ENCODE measurements at places on chromosomes 16 and 17.

GRCh38 chr17:14144508-14144907 is 75.2 kb downstream of the COX10 start:
- peaks cover 29% of the 10 kb centered on the region for H3K36me3 ChIP-seq
- DNase-seq: no peak
- H3K27me3 ChIP-seq: no peaks in the 10 kb centered on the region
- peaks cover 15% of the 10 kb centered on the region for H3K4me1 ChIP-seq
- no peak overlapping the region for H3K27ac ChIP-seq
- no peak overlapping the region for H3K4me3 ChIP-seq

- H3K4me3 ChIP-seq: no peak overlapping the region
- H3K36me3 ChIP-seq: peaks cover 6% of the 10 kb centered on the region
- DNase-seq: no peak
- H3K27ac ChIP-seq: no peak overlapping the region
- no peaks in the 10 kb centered on the region for H3K4me1 ChIP-seq
- H3K27me3 ChIP-seq: no peaks in the 10 kb centered on the region
Observed at GRCh38 chr17:19673623-19674022, 25.1 kb downstream of the ALDH3A2 start.

GRCh38 chr17:50866950-50867362 is 802 bp upstream of the TOB1 start:
- peak overlapping the region; percentile 94 for H3K4me3 ChIP-seq
- H3K27me3 ChIP-seq: peaks cover 8% of the 10 kb centered on the region
- H3K4me1 ChIP-seq: peaks cover 45% of the 10 kb centered on the region
- DNase-seq: peak; percentile 62
- peaks cover 12% of the 10 kb centered on the region for H3K36me3 ChIP-seq

- H3K27ac ChIP-seq: no peak overlapping the region
- peaks cover 9% of the 10 kb centered on the region for H3K27me3 ChIP-seq
- DNase-seq: no peak
- peaks cover 3% of the 10 kb centered on the region for H3K4me1 ChIP-seq
Observed at GRCh38 chr17:8976638-8977037, 11.1 kb upstream of the PIK3R5 start.

- H3K27ac ChIP-seq: no peak overlapping the region
- no peak for DNase-seq
- no peaks in the 10 kb centered on the region for H3K36me3 ChIP-seq
- H3K4me3 ChIP-seq: no peak overlapping the region
- H3K27me3 ChIP-seq: peaks cover 26% of the 10 kb centered on the region
Observed at GRCh38 chr17:45940826-45941225, 46.5 kb downstream of the MAPT start.

DNA sequence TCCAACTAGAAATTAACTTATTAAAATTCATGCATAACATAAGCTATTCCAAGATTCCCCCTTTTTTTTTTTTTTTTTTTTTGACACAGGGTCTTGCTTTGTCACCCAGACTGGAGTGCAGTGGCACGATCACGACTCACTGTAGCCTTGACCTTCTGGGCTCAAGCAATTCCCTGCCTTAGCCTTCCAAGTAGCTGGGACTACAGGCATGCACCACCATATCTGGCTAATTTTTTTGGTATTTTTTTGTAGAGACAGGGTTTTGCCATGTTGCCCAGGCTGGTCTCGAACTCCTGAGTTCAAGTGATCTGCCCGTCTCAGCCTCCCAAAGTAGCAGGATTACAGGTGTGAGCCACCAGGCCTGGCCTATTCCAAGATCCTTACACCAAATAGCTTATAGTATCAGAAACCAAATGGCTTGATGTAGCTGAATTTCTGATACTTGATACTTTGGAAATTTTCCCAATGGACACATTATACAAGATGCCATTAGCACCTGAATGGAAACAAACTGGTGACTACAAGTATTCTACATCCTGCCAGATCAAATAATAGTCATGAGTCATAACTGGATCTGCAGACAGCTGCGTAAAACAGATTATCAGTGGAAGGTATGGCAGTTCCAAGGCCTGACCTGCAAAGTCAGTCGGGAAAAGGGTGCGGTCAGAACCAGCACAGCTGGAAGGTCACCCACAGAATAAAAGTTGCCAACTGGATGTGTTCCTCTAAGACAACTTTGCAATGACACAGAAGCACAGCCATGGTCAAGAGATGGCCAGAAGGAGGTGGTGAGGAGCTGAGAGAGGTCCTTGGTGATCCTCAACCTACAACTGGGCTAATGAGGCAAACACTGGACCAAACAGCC is 14.5 kb downstream of the TUBG1 start:
- H3K4me3 ChIP-seq: no peak overlapping the region
- DNase-seq: no peak
- no peak overlapping the region for H3K27ac ChIP-seq
- no peaks in the 10 kb centered on the region for H3K36me3 ChIP-seq
- peaks cover 2% of the 10 kb centered on the region for H3K27me3 ChIP-seq

DNA sequence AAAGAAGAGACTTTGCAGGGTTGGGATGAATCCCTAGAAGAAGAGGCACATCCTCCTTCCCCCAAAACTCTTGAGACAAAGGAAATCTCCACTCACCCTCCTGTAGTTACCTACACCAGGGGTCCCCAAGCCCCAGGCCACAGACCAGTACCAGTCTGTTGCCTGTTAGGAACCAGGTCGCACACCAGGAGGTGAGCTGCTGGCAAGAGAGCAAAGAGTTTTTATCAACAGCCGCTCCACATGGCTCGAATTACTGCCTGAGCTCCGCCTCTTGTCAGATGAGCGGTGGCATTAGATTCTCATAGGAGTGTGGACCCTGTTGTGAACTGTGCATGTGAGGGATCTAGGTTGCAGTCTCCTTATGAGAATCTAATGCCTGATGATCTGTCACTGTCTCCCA is 98.9 kb downstream of the CCT6B start:
- H3K4me1 ChIP-seq: peaks cover 10% of the 10 kb centered on the region
- no peak overlapping the region for H3K27ac ChIP-seq

DNA sequence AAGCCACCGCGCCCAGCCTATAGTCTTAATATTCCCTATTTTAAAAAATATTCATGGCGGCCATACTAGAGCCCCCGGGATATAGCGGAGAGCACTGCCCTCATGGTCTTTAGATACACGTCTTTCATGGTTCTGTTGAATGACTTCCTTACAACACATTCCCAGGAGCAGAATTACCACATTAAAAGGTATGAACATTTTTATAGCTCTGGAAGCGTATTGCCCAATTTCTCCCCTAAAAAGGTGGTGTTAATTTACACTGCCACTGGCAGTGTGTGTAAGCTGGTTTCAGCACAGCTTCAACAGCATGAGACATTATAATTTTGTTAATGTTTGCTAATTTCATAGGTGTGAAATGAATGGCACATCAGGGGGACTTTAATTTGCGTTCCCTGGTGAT is 19.0 kb downstream of the C17orf100 start:
- no peaks in the 10 kb centered on the region for H3K4me1 ChIP-seq
- H3K27me3 ChIP-seq: peaks cover 4% of the 10 kb centered on the region
- H3K36me3 ChIP-seq: no peaks in the 10 kb centered on the region
- DNase-seq: no peak

DNA sequence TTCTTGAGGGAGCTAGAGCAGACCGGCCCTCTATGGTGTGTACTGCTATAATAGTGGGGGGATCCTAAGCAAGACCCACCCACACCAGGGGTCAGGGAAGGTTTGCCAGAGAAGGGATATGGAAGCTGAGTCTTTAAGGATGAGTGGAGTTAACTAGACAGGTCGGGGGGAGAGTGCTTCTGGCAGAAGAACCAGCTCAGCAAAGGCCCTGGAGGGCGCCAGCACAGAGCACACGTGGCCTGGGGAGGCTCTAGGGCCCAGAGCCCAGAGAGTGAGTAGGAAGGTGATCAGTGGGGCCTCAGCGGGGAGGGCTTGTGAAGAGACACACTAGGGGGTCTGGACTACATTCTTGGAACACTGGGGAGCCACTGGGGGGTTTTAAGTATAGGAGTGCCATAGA is 21.1 kb downstream of the NGFR start:
- no peaks in the 10 kb centered on the region for H3K4me1 ChIP-seq
- H3K4me3 ChIP-seq: no peak overlapping the region
- no peaks in the 10 kb centered on the region for H3K36me3 ChIP-seq
- no peak overlapping the region for H3K27ac ChIP-seq
- H3K27me3 ChIP-seq: no peaks in the 10 kb centered on the region

DNA sequence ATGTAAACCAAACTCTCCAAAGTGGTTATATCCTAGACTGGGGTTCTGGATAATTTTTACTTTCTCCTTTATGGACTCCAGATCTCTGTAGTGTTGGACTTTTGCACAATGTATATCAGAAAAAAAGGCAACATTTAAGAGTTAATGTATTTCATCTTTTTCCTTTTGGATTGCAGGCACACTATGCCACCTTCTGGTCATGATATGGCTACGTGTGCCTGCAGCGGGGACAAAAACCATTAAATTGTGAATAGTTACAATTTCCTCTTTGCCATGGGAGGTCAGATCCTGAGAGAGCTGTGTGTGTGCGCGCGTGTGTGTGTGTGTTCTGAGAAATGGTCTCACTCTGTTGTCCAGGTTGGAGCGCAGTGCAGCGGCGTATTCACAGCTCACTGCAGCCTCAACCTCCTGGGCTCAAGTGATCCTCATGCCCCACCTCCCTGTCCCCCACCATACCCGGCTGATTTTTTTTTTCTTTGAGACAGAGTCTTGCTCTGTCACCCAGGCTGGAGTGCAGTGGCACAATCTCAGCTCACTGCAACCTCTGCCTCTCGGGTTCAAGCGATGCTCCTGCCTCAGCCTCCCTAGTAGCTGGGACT is 4.3 kb upstream of the SGF29 start:
- H3K27me3 ChIP-seq: peaks cover 3% of the 10 kb centered on the region
- peak overlapping the region; percentile 44 for H3K27ac ChIP-seq
- H3K4me1 ChIP-seq: peaks cover 4% of the 10 kb centered on the region

DNA sequence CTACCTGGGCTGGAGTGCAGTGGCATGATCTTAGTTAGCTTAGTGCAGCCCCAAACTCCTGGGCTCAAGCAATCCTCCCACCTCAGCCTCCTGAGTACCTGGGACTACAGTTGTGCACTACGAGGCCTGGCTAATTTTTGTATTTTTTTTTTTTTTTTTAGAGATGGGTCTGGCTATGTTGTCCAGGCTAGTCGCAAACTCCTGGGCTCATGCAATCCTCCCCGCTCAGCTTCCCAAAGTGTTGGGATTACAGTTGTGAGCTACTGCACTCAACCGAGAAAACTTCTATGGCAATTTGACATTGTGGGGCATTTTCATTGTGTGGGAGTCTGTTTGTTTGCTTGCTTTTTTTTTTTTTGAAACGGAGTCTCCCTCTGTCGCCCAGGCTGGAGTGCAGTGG is 30.0 kb downstream of the CRISPLD2 start:
- no peak for DNase-seq
- H3K36me3 ChIP-seq: no peaks in the 10 kb centered on the region
- H3K27ac ChIP-seq: no peak overlapping the region
- H3K4me3 ChIP-seq: no peak overlapping the region
- no peaks in the 10 kb centered on the region for H3K4me1 ChIP-seq

DNA sequence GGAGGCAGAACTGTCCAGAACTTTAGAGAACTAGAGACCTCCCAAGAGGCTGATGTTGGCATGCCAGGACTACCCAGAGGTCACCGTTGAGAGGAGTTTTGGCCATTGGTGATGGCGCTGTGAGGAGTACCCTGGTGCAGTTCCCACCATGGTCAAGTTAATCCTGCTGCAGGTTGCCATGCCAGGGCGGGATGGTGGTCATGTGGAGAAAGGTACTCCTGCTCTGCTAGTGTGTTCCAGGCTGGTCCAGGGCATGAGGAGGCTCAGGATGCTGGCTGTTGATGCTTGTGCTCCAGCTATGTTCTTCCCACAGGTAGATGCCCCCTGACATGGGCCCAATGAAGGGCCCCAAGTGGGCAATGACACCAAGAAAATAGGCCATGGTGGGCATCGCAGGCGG is 4.1 kb upstream of the PHF12 start:
- no peak overlapping the region for H3K4me3 ChIP-seq
- no peaks in the 10 kb centered on the region for H3K27me3 ChIP-seq
- no peak for DNase-seq
- no peak overlapping the region for H3K27ac ChIP-seq

GRCh38 chr16:2027024-2028010 is 615 bp downstream of the NHERF2 start:
- H3K36me3 ChIP-seq: no peaks in the 10 kb centered on the region
- H3K4me1 ChIP-seq: peaks cover 11% of the 10 kb centered on the region
- no peak for DNase-seq

GRCh38 chr16:75584108-75584507 is 17.9 kb downstream of the GABARAPL2 start:
- H3K4me1 ChIP-seq: no peaks in the 10 kb centered on the region
- no peak overlapping the region for H3K27ac ChIP-seq
- DNase-seq: no peak
- peaks cover 6% of the 10 kb centered on the region for H3K36me3 ChIP-seq

GRCh38 chr16:16007743-16008111 is 58.3 kb downstream of the ABCC1 start:
- peaks cover 12% of the 10 kb centered on the region for H3K4me1 ChIP-seq
- no peak for DNase-seq
- H3K27ac ChIP-seq: peak overlapping the region; percentile 83
- H3K27me3 ChIP-seq: no peaks in the 10 kb centered on the region
- H3K36me3 ChIP-seq: peaks cover 60% of the 10 kb centered on the region

DNA sequence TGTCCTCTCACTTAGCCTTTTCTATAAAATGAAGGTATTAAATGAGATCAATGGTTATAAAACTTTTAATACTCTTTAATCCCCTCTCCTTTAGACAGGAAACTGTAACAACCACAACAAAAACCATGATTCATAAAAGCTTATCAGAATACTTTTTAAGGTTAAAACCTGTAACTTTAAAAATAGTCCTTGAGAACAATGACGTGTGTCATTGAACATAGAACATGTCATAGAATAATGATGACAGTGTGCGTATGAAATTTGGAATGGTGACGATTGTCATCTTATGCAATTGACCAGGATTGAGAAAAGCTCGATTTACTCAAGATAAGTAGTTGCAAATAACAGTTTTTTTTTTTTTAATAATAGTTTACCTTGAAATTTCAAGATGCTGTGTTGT is 94.1 kb downstream of the PLCG2 start:
- peaks cover 10% of the 10 kb centered on the region for H3K4me1 ChIP-seq
- no peaks in the 10 kb centered on the region for H3K36me3 ChIP-seq
- no peak for DNase-seq
- no peak overlapping the region for H3K27ac ChIP-seq
- no peak overlapping the region for H3K4me3 ChIP-seq

All from T-helper 2 cell treated with Interferon-gamma antibody and Interleukin-4, amounts not matched to agents 5 μg/mL and 100 μg/mL, for 36 hours (primary cell).